ENCODE measurements at places on chromosomes 16 and 17.

DNA sequence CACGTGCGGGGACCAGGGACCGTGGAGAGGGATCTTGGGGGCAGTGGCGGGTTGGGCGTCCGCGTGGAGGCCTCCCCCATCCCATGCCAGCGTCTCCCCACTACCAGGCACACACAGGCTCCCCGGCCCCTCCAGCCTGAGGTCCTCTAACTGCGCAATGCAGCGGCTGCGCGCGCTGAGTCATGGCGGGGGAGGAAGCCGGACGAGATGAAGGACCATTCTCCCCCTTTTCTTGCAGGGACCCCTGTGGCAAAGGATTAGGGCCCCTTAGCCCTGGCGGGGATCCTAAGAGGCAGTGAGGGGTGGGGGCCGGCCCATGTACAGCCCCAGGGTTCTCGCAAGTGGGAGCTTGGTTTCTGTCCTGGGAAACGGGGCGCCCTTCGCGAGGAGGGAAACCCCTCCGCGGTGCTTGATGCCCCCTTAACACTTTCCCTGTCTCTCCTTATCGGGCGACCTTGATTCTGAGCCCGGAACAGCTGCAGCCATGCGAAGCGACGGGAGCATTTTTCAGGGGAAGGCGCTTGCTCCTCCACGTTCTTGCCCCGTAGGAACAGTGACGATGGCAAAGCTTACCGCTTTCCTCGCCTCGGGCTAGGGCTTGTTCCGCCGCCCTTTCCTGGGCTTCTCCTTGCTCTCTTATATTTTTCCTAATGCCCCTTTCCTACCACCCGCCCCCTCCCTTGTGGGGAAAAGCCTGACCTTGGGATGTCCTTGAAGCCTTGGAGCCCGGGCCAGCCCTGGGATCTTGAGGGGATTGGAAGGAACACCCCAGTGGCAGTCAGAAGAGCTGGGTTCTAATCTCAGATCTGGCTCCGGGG is 592 bp downstream of the ALDOA start:
- DNase-seq: no peak

DNA sequence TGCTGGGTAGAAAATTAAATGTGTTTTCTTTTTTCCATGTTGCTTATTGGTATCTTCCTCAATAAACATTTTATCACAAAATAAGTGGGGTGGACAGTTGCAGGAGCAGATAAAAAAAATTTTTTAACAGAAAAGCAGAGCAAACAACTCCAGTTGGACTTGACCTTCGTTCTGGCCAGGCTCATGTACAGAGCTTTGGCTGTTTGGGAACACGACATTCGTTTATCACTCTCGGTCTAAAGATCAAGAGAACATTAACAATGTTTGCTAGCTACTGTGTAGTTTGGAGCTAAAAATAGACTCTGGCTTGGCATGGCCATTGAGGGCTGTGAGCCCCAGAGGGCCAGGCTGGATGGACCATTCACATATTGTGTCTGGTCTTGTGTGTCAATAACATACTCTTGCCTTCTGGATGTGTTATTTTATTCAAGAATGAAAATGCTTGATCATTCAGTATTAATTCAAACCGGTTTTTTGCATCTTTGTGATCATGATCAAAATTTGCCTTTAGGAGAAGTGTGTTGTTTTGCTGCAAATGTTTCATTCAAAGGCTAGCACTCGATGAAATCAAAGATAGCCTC is 56.6 kb downstream of the TMEM186 start:
- DNase-seq: no peak

GRCh38 chr16:49515016-49515565 is 141.5 kb downstream of the C16orf78 start:
- DNase-seq: no peak

DNA sequence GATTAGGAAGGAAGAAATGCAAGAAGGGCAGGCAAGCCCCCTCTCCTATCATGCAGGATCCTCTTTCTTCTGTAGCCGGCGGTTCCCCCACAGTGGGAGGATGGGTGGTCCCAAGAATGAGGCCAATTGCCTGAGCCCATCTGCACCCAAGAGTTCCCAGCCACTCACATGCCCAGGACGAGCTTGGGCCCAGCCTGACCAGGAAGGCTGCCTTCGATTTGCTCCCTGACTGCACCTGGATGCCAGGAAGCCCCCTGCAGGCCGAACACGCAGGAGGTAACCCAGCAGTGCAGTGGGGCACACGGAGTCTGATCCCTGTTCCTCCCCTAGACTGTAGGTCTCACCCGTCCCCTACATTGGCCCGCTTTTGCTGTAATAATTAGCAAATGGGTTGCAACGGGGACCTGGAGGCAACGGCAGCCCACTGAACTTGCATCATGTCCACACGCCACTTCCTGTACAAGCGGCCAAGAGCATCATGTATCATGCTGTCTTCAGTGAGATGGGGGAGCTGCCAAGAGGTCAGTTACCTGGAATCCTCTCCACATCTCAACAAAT is 67.5 kb downstream of the AMFR start:
- DNase-seq: no peak

DNA sequence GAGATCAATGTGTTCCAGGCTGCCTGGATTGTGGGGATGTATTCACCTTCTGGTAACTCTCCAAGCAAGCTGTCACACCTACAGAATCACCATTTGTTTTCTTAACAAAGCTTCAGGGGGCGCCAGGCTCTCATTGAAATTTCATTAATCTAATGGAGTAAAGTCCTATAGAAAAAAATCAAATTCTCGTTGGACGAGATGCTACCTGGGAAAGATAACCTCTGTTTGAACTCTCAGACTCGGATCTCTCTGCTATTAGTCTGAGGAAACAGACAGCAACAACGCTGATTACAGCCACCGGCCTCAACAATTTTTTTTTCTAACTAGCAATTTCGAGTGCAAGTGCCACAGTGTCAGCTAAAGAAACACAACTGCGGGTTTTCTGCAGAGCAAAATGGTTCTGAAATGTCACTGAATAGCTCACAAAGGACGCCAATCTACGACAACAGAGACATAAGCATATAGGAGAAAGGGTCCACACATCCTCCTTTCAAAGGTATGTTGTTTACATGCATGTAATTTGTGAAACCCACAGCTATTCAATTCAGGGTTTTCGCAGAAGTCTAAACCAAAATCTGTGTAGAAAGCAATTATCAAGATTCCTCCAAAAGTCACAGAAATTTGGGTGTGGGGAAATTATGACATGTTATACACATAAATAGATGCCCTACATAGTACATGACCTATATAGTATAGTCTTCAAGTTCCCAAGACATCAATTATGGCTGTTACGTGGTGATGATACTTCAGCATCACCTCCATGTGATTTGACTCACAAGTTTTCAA is 135.8 kb downstream of the SKAP1 start:
- DNase-seq: no peak

DNA sequence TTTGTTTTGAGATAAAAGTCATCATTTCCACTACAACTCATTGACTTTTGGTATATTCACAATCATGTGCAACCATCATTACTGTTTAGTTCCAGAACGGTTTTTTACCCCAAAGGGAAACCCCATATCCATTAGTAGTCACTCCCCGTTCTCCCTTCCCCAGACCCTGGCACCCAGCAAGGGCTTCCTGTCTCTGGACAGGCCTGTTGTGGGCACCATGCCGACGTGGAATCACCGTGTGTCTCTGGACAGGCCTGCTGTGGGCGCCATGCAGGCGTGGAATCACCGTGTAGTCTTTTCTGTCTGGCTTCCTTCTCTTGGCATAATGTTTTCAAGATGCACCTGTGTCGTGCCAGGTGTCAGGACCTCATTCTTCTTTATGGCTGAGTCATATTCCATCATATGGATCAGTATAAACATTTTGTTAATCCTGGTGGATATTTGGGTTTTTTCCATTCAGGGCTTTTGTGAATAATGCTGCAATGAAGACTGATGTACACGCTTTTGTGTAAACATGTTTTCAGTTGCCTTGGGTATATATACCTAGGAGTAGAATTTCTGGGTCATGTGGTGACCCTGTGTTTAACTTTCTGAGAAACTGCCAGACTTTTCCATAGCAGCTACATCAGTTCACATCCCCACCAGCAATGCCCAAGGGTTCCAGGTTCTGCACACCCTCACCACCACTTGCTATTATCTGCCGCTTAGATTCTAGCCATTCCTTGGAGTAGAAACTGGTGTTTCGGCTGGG is 19.1 kb downstream of the ENDOV start:
- no peak for DNase-seq

GRCh38 chr17:76146053-76146851 is 5.2 kb upstream of the FOXJ1 start:
- no peak for DNase-seq

DNA sequence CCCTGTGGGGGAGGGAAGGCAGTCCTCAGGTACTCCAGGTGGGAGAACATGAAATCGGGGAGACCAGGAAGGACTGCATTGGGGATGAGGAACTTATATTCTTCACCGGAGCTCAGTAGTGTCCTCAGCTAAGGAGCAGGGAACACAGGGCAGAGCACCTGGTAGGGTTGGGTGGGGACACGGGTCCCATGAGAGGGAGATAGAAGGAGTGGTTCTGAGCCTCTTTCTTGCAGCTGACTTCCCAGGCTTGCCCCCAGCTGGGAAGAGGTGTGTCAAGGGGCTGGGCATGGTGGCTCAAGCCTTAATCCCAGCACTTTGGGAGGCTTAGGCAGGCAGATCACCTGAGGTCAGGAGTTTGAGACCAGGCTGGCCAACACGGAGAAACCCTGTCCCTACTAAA is 2.1 kb downstream of the FHOD1 start:
- no peak for DNase-seq

- DNase-seq: no peak
Observed at GRCh38 chr16:80437707-80438106, 103.1 kb upstream of the DYNLRB2 start.

- DNase-seq: peak; percentile 73
Observed at GRCh38 chr16:89322321-89323119, 105.0 kb downstream of the ZNF778 start.

DNA sequence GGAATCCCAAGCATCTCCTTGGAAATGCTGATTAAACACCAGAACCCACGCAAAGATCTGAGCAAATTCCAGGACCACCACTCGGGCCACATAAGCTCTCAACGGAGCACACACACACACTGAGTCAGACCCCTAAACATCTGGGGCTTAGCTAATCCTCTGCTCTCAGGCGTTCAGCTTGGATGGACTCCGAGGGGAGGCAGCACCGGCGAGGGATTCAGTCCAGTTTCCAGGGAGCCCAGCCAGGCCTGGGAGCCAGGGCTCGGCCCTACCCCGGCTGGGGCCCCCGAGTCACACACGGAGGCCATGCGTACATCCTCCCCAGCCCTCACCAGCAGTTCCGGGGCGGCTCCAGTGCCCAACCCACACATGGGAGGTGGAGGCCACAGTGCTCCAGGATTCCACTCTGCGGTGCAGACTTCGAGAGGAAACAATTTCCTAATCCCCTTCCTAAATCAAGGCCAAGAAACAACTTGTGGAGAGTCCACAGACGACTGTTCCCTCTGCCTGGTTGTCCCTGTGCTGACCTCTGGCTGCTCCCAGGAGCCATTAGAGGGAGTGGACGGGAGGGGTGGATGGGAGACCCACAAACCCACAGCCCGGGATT is 70.5 kb downstream of the GAS7 start:
- peak; percentile 63 for DNase-seq

DNA sequence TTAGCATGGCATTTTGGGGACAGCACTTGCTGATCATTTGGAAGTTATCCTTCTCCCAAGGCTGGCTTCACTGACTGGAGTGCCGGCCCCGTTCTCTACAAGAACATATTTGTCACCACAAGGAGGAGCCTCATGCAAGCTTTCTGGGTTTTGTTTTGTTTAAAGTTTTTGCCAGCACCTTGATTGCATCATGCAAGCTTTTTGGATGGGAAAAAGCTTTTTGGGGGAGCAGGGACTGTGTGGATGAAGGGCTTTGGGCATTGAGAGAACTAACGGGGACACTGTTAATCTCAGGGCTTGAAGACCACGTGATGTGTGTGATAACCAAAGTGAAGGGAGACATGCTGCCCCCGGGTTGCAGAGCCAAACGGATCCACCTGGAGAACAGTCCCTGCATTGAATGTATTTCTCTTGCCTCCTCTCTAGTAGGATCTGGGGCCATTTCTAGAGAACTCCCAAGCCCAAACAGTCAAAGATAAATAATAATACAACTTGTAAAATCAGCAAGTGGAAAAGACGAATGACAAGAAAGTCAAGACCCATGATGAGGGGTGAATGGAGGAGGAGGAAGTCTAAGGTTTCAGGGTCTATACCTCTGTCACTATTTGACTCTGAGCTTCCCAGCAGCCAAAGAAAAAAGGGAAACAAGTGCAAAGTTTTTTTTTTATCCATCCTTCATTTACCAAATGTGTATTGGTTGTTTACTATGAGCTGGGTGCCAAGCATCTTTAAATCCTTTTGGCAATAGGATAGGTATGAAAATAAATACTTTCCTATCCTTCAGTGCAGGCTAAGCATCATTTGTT is 17.2 kb downstream of the TMEM114 start:
- DNase-seq: no peak

GRCh38 chr16:88721236-88721635 is 14.9 kb downstream of the CTU2 start:
- DNase-seq: no peak

DNA sequence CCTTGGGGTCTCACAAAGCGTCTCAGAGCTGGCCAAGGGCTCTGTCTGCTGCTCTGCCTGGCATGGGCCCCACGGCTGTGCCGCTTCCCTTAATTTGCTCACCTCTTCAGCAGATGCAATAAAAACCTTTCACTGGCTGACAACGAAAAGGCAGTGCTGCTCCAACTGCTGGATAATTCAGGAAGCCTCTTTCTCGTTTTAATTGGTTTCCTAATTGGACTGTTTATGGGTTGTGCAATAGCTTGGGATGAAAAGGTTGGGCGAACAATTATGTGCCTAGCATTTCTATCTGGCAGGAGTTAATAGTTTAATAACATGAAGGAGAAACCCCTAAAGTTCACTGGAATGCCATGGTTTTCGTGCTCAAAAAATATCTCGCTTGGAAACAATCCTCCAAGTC is 234.1 kb upstream of the IRX5 start:
- no peak for DNase-seq

- no peak for DNase-seq
Observed at GRCh38 chr17:18315562-18315922, 449 bp downstream of the SMCR8 start.

GRCh38 chr16:82756283-82756599 is 129.5 kb downstream of the CDH13 start:
- DNase-seq: no peak

- DNase-seq: no peak
Observed at GRCh38 chr17:78117027-78117981, 11.3 kb downstream of the TMC6 start.

DNA sequence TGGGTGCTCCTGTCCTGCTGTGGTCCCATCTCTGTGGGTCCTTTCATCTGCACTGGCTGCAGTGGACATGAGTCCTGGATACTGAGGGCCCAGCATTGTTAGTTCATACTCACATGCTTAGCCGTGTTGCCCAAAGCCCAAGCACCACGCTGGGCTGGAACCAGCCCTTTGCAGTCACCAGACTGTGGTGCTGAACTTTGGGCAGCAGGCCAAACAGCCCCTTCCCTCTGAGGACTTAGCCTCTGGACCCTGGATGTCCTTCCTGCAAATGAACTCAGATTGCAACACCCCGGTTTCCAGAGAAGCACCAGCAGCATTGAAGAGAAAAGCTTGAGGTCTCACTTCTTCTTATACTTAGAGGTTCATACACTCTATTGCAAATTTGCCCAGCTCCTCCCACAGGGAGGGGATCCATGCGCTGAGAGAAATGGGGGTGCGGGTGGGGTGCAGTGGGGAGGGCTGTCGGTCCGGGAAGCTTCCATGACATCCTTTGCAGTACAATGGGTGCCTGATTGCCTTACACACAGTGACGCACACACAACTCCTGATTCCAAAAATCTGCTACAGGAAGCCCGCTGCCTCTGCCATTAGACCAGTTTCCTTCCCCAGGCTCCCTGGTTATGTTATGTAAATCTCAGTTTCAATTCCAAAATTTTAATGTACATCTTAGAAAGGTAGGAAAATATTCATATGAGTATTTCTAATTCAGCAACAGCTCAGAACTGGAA is 65.8 kb downstream of the RGS9 start:
- no peak for DNase-seq

- DNase-seq: no peak
Observed at GRCh38 chr17:16950488-16950887, 21.4 kb downstream of the TNFRSF13B start.
